NK-92 treated with Interleukin-12 subunit alpha and Interleukin-12 subunit beta, amount 100 ng/mL, for 24 hours (cell line): ENCODE measurements at places on chromosomes 16 and 17.
A peak's percentile ranks its signal among the peaks of the same experiment; 100 is the strongest.

DNA sequence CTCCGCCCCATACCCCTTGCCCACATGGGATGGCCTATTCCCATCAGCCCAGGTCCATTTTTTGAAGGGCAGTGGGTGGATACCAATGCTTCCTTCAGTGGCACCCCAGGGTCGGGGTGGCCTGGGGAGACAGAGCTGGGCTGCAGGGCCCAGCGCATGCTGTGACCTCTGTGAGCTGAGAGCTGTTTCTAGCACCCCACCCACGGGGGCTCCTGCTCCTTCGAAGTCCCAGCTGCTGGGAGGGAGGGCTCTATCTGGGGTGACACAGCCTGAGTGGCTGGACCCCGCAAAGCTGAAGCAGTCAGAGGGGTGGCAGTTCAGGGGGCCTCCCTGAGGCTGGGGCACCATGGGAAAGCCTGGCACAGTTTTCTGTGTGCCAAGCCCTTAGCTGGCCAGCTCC is 10.7 kb downstream of the PAM16 start:
- no peak for DNase-seq

- DNase-seq, result peak; percentile 67
Measured at GRCh38 chr17:68509141-68510057, 2.8 kb upstream of the PRKAR1A start.

GRCh38 chr17:72432881-72433280 is 312.1 kb downstream of the SOX9 start:
- DNase-seq, result no peak

GRCh38 chr17:38333635-38334295 is 10.0 kb downstream of the GPR179 start:
- DNase-seq, result peak; percentile 20

DNA sequence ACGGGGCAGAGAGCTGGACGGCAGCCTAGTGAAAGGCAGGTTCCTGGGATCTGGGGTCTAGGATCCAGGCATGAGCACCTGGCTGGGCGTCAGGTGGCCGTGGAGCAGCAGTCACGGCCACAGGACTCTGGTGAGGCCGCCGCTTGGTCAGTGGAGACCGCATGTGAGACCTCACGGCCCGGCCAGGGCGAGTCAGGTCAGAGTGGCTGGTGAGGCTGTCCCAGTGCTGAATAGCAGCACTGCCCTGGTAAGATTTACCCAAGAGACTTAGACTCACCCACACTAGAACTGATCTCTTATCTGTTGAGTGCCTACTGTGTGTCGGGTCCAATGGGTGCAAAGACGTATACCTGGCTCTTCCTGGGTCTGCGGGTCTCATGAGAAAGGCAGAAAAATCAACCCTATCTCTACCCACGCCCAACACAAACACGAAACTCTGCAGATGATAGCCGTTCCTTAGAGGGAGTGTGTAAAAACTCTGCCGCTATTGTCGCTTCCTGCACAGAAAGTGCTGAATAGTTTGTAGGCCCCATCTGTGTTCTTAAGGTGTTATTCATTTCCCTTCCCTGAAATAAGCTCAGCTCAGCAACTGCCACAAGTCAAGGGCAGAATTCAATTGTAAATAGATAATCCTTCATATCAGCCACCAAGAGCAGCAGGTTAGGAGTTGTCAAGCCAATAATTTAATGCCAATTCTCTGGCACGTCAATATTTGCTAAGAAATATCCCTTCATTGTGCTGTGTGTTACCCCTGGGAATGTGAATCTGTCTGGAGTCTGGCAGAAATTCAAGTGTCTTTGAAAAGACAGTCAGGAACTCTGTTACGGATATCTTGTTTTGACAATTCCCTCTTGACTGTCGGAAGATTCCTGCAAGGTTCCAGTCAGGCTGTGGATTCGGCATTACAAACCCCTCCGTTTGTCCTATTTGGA is 240.0 kb downstream of the NTN1 start:
- no peak for DNase-seq

- no peak for DNase-seq
Measured at GRCh38 chr16:49750341-49751000, 105.4 kb downstream of the ZNF423 start.

DNA sequence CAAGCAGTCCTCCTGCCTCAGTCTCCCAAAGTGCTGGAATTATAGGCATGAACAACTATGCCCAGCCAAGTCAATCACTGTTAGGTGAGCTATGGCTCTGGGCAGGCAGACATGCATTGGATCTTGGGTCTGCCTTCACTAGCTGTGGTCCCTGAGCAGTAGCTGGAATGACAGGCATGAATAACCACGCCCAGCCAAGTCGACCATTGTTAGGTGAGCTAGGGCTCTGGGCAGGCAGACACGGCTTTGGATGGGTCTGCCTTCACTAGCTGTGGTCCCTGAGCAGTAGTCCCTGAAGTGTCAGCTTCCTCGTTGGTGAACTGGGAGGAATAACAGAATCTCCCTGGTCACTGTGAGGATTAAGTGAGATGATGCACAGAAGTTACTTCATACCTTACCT is 6.4 kb downstream of the MRM3 start:
- no peak for DNase-seq

GRCh38 chr16:86303787-86304678 is 206.3 kb upstream of the FOXF1 start:
- no peak for DNase-seq

- no peak for DNase-seq
Measured at GRCh38 chr17:29710891-29711418, 88.2 kb upstream of the CORO6 start.

GRCh38 chr17:48995974-48996721 is 1.0 kb upstream of the IGF2BP1 start:
- no peak for DNase-seq

- no peak for DNase-seq
Measured at GRCh38 chr17:28755486-28755885, 11.7 kb downstream of the TRAF4 start.
